Cardiac muscle cell (in vitro differentiated cells and primary cell): ENCODE measurements at places on chromosomes 2 and 18. TPM values are rescaled to one million over a fixed set of nuclear protein-coding genes. Genes with fewer than 3 reads are reported as not detected.

- H3K27ac ChIP-seq = no peak overlapping the region
- H3K4me1 ChIP-seq = no peaks in the 10 kb centered on the region
- DNase-seq = no peak
- no peak overlapping the region for H3K4me3 ChIP-seq
- H3K27me3 ChIP-seq = no peaks in the 10 kb centered on the region
- H3K36me3 ChIP-seq = no peaks in the 10 kb centered on the region
These were observed 30.1 kb downstream of the NCK2 start for GRCh38 chr2:105774781-105775337.

DNA sequence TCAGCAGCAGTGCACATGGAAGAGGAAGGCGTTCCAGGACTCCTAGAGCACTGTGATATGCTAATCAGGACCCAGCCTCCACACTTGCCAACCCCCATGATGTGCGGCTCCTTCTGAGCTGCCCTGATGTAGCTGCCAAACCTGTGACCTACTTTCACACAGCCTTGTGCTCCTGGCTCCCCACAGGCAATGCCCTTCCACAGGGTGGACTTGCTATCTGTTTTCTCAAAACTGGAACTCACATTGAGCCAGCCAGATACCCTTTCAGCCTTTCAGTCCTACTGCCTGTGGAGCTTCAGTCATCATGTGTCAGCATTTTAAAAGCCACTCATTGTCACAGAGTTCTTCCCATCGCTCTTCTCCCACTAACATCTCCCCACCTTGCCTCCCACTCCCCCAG lies 181.6 kb downstream of the AFF3 start:
- peaks cover 4% of the 10 kb centered on the region for H3K4me1 ChIP-seq
- no peaks in the 10 kb centered on the region for H3K27me3 ChIP-seq
- DNase-seq = no peak
- no peaks in the 10 kb centered on the region for H3K36me3 ChIP-seq
- H3K4me3 ChIP-seq = no peak overlapping the region

- DNase-seq = no peak
- H3K27ac ChIP-seq = no peak overlapping the region
- H3K27me3 ChIP-seq = no peaks in the 10 kb centered on the region
These were observed 89.0 kb downstream of the RAPH1 start for GRCh38 chr2:203446071-203446481.

DNA sequence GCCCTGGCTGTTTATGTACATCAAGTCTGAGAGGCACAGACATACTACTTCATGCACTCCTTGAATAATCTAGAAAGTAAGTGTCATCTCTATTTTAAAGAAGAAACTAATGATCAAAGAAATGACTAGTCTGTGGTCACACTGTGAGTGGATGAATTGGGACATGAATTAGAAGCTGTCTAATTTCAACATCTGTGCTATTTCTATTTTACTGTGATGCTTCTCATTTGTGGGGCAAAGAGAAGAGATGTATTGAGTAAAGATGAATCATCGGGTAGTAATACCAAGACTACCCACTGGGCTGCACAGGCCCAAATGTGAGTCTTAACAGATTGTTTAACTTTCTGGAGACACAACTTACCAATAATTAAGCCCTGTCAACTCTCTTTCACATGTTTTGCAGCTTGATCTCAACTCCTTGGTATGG lies 42.4 kb upstream of the MTIF2 start:
- H3K27me3 ChIP-seq = no peaks in the 10 kb centered on the region
- peaks cover 53% of the 10 kb centered on the region for H3K36me3 ChIP-seq
- peaks cover 3% of the 10 kb centered on the region for H3K4me1 ChIP-seq
- H3K4me3 ChIP-seq = no peak overlapping the region

DNA sequence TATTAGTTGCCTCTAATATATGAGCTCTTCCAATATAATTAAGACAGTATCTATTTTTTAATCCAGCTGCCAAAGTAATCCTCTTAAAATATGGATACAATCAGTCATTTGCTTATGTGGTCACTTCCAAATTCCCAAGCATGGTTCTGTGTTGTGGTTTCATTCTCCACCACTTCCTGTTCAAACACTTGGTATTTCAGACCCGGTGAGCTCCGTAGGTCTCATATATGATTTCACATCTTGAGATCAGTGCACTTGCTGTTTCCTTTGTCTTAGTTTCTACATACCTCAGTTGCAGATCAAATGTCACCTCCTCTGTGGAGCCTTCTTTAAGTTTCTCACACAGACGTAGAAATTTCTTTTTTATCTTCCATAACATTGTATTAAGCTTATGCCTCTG lies 254.2 kb downstream of the KCNS3 start:
- DNase-seq = peak; percentile 21
- H3K4me3 ChIP-seq = no peak overlapping the region
- no peak overlapping the region for H3K27ac ChIP-seq
- H3K36me3 ChIP-seq = no peaks in the 10 kb centered on the region

- no peak overlapping the region for H3K4me3 ChIP-seq
- H3K27ac ChIP-seq = no peak overlapping the region
- DNase-seq = no peak
These were observed 1641.3 kb upstream of the SLC39A10 start for GRCh38 chr2:194015751-194016150.

- H3K27ac ChIP-seq = no peak overlapping the region
- no peaks in the 10 kb centered on the region for H3K36me3 ChIP-seq
- DNase-seq = no peak
- H3K4me1 ChIP-seq = peaks cover 51% of the 10 kb centered on the region
These were observed 5.4 kb downstream of the ACTR3 start for GRCh38 chr2:113895301-113895700.

GRCh38 chr2:130798472-130799218 lies 38.1 kb upstream of the ARHGEF4 start:
- peak overlapping the region; percentile 61 for H3K4me3 ChIP-seq
- H3K27me3 ChIP-seq = peaks cover 9% of the 10 kb centered on the region
- peak; percentile 78 for DNase-seq

DNA sequence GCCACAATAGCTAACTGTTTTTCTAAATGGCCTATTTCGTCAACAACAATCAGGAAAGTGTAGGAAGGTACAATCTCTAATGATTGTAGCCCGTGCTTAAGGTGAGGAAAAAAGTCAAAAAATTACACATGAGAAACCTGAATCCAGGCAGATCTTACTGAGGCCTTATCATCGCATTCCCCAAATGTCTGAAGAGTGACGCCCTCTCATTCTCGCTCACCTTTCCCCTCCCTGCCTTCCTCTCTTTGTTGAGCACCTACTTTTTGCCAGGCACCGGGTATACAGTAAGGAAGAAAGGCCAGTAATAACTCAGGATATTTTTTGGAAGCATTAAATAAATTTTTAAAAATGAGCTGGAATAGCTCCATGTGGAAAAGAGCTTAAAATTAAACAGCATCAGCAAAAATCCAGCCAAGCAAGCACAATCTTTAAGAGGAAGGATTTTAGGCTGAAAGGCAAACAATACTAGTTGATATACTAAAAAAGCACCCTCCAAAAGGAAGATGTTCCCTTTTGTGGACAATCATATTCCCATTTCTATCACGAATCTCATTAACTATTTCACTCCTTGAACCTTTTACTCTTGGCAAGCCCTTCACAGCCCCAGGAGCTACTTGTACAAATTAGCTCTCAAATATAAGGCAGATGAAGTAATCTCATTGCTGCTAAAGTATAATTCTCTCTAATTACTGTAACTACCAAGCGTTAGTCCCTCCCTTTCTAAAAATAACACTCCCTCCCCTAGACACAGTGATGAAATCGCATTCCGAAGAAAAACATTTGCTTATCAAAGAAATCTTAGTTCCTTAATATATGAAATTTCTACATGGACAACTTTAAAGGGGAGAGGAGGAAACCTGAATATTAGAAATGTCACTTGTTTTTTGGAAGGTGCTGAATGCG lies 40.0 kb downstream of the STAT1 start:
- H3K4me3 ChIP-seq = no peak overlapping the region
- H3K27me3 ChIP-seq = no peaks in the 10 kb centered on the region
- H3K36me3 ChIP-seq = peaks cover 29% of the 10 kb centered on the region
- peak overlapping the region; percentile 62 for H3K27ac ChIP-seq

- no peak overlapping the region for H3K4me3 ChIP-seq
- H3K27ac ChIP-seq = no peak overlapping the region
- H3K27me3 ChIP-seq = no peaks in the 10 kb centered on the region
These were observed 112.6 kb downstream of the ZBTB7C start for GRCh38 chr18:48296581-48296980.

- H3K4me3 ChIP-seq = no peak overlapping the region
- H3K36me3 ChIP-seq = no peaks in the 10 kb centered on the region
- H3K4me1 ChIP-seq = peaks cover 35% of the 10 kb centered on the region
- no peak for DNase-seq
- no peaks in the 10 kb centered on the region for H3K27me3 ChIP-seq
- no peak overlapping the region for H3K27ac ChIP-seq
These were observed 57.9 kb downstream of the TNS1 start for GRCh38 chr2:217944923-217945322.

DNA sequence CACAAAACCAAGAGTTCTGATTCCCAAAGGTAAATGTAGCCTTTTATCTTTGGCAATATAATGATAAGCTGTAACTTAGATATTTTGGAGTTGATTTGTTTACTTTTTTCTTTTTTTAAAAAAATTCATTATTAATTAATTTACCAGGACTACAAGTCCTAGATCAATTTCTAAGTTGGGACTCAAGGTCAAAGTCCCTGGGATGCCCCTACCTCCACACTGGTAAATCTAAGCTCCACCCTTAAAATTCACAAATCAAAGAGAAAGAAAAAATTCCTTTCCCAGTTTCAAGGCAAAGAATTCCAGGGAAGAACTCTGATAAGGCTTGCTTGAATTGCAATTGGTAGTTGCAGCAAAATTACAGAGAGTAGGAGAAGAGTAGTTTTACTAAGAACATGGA lies 71.3 kb downstream of the MDH1 start:
- DNase-seq = no peak
- H3K4me1 ChIP-seq = no peaks in the 10 kb centered on the region
- H3K4me3 ChIP-seq = no peak overlapping the region

DNA sequence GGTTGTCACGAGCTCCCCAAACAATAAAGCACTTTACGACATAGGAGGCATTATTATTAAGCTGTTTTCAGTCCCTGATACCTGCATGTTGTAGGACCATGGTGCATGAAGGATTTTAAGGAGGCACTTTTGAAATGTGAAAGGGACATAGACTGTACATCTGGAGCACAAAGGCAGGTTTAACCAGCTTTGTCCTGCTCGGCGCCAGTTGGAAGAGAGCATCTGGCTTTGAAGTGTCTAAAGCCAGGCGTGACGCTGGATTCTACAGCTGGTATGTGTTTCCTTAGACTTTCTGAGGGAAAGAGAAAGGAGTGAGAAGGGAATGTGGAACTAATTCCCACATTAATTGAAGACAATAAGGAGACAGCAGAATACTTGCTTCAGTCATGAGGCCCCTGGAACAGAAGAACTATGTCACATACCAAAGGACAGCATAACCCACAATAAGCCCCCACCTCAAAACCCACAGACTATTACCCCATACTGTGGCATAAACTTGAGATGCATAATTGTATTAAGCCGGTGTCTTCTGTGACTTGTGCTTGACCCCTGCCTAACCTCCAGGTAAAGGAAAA lies 381.0 kb upstream of the MEX3C start:
- no peak overlapping the region for H3K4me3 ChIP-seq
- H3K27me3 ChIP-seq = peaks cover 13% of the 10 kb centered on the region
- no peak for DNase-seq
- no peaks in the 10 kb centered on the region for H3K4me1 ChIP-seq
- H3K27ac ChIP-seq = no peak overlapping the region
- no peaks in the 10 kb centered on the region for H3K36me3 ChIP-seq

DNA sequence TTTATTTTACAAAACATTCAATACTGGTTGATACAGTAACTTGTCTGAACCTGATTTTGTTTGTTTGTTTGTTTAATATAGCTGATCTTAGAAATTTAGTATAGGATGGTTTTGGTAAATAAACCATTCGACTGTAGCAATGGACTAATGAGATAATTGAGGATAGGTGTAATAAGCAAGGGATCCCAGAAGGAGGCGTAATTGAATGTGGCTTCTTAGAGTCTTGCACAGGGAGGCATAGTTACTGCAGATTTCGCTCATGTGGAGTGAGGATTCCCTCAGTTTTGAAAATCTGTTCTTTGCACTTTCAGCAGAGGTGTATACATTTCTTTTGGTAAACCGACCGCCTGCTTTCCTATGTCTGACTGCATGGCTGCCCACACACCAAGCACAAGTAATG lies 709.6 kb downstream of the SOCS6 start:
- peak; percentile 40 for DNase-seq
- no peaks in the 10 kb centered on the region for H3K4me1 ChIP-seq
- H3K27me3 ChIP-seq = no peaks in the 10 kb centered on the region
- no peak overlapping the region for H3K27ac ChIP-seq

GRCh38 chr2:177758591-177759371 lies 313.8 kb downstream of the PDE11A start:
- H3K36me3 ChIP-seq = no peaks in the 10 kb centered on the region
- H3K4me1 ChIP-seq = peaks cover 37% of the 10 kb centered on the region
- peak; percentile 70 for DNase-seq
- no peaks in the 10 kb centered on the region for H3K27me3 ChIP-seq
- no peak overlapping the region for H3K27ac ChIP-seq

DNA sequence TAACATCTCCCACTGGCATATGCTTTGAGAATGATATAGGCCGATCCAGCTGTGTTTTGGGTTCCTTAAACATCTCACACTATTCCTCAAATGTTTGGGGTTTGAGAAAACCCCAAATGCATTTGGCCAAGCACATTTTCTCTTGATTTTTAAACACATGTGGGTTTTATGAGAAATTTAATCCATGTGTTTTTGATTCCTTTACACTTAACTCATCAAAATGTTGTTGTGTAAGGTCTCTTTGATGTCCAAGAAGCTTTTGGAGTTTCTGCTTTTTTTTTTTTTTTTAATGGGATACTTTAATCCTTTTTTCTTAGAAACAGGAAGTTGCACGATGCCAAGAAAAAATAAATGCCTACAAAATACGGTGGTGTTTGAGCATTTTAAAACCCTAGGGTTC lies 339.8 kb upstream of the TCF4 start:
- no peak overlapping the region for H3K27ac ChIP-seq
- H3K27me3 ChIP-seq = no peaks in the 10 kb centered on the region
- H3K4me3 ChIP-seq = no peak overlapping the region
- no peaks in the 10 kb centered on the region for H3K36me3 ChIP-seq
- no peak for DNase-seq

DNA sequence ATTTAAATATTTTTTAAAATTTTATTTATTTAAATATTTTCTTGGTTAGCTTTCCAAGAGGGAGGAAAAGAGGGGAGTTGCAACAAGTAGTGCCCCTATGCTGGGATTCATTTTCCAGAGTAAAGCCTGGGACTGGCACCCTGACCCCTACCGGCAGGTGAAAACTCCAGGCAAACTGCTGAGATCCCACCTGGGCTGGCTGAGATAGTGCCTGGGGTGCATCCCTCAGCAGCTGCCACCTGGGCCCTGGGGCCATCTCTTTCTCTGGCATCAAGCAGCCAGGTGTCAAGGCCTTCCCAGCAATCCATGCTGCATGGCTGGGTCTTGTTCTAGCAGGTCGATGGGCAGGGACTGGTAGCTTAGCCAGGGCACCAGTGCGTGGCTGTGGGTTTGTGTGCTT lies 6.6 kb downstream of the SIX2 start:
- peaks cover 3% of the 10 kb centered on the region for H3K4me1 ChIP-seq
- H3K27ac ChIP-seq = no peak overlapping the region
- H3K4me3 ChIP-seq = no peak overlapping the region
- no peaks in the 10 kb centered on the region for H3K36me3 ChIP-seq
- DNase-seq = no peak

The NPPC gene
- total RNA-seq = 0.39 TPM in 1 of 2 replicates, not detected in the other

The PRSS56 gene
- not detected in 2 replicates for total RNA-seq

The FAM136A gene
- total RNA-seq = 70.8 and 75.5 TPM in 2 replicates

The BMP10 gene
- 0.46 and 0.95 TPM in 2 replicates for total RNA-seq

The CENPA gene
- 1.9 and 18.6 TPM in 2 replicates for total RNA-seq

The ASAP2 gene
- total RNA-seq = 12.8 and 16.7 TPM in 2 replicates

The DYNAP gene
- not detected in 2 replicates for total RNA-seq

The DOCK10 gene
- not detected in 2 replicates for total RNA-seq

The USP40 gene
- total RNA-seq = 21.7 and 23.6 TPM in 2 replicates

The SLC9A4 gene
- total RNA-seq = not detected in 2 replicates

The RGPD4 gene
- not detected in 2 replicates for total RNA-seq
